ENCODE measurements at places on chromosomes 12 and 14.

GRCh38 chr12:54306925-54307741, 6.3 kb upstream of the NFE2 start:
- peak; percentile 74 for DNase-seq

GRCh38 chr14:62557416-62557815, 487.8 kb downstream of the KCNH5 start:
- no peak for DNase-seq

DNA sequence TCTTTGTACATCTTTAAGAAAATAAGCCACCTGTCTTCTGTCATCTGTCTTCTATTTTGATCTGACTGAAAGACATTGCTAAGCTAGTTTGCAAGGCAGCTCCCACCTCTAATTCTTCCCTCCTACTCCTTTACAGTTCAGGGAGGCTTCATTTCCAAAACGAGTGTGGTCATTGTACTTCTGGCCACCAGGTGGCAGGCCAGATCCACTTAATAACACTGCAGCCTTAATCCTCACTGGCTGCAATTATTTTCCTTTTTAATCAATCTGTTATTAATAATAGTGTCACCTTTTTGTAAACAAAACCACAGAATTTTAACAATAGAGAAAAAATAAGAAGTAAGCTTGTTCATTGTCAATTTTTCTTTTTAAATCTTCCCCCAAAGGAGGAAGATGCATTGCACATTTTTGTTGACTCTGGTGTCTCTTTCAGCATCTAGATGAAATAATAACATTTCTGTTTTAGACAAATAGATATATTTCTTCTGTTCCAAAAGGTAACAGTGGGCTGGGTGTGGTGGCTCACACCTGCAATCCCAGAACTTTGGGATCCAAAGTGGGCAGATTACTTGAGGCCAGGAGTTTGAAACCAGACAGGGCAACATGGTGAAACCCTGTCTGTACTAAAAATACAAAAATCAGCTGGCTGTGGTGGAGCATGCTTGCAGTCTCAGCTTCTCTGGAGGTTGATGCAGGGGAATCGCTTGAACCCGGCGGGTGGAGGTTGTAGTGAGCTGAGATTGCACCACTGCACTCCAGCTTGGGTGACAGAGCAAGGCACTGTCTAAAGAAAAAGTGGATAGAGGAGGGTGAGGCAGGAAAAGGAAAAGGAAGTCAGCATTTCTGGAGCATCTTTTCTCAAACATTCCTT, 23.3 kb downstream of the GABARAPL1 start:
- peak; percentile 40 for DNase-seq

GRCh38 chr12:105330283-105330930, at the start of gene C12orf75:
Gene C12orf75, plus strand, starts transcription at chr12:105330691. Its CDS starts 201 bp downstream, at chr12:105330892.
- peak; percentile 88 for DNase-seq

- DNase-seq: no peak
Measured at GRCh38 chr12:62261876-62262517, 1.8 kb downstream of the USP15 start.

- DNase-seq: no peak
Measured at GRCh38 chr14:35155962-35156361, 33.6 kb downstream of the PRORP start.
